Dermis microvascular lymphatic vessel endothelial cell (primary cell): ENCODE measurements at places on chromosomes 4 and X.

DNA sequence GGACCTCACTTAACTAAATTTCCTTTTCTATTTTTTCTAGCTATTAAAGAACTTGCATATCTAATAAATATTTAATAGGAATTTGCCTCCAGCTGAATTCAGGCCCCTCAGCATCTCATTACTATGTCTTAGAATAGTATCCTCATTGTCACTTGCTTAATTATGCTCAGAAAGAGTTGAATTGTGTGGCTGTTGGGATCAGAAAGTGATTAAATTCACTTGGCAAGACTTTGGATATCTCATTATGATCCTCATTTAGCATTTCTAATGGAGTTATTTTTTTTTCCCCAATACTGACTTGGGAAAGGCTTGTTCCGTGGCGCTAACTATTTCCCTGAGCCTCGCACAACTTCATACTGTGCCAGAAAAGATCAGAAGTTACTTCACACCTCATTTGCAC is 158.8 kb downstream of the IDS start:
- no peak for DNase-seq

GRCh38 chr4:29311247-29311646 is 1408.9 kb upstream of the PCDH7 start:
- peak; percentile 78 for DNase-seq

DNA sequence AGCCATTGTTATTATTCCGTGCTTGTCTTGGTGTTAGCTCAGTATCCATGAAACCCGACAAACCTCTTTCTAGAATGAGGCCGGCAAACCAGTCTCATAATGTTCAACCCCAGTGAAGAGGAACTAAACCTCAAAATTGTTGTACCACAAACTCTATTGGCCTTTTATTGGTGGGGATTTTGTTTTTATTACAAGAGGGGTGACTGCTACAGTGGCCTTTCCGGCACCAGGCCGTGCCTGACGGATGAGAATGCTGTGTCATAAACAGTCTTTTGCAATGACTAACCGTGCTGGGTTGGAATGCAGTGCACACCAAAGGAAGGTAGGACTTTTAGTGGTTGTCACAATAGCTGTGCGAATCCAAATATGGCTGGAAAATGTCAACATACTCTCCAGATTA is 60.8 kb downstream of the SHROOM2 start:
- DNase-seq, result peak; percentile 70

DNA sequence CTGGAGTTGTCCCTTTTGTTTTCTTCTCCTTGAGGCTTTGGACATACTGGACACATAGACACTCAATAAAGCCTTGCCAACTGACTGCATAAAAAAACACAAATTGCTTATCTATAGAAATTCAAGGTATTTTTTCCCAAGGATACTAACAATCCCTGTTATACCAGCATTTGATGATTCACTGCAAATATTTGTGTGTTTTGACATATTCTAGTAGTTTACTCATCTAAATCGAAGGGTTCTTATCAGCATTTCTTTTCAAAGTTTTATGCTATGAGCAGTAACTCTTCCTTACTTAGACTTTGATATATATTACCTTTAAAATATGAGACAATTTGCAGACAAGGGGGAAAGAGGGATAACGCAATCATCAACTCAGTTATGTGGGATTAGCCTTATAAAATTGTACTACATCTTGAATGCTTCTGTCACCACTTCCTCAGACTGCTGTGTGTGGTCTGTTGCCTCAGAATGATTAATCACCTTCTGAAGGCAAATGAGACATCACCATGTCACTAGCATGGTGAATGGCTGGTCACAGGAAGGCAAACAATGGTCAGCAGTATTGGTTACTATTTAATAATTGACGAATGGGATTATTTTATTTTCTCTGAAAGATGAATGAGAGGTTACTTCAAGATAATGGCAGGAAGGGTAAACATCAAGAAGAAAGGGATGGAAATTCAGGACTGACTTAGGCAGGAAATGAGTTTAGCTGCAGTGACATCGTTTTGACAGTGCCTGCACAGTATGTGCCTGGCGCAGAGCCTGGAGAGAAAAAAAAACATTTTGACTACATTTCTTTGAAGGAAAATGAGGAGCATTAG is 544.3 kb upstream of the CNKSR2 start:
- DNase-seq, result no peak

GRCh38 chrX:104721854-104722253 is 155.9 kb downstream of the IL1RAPL2 start:
- no peak for DNase-seq

DNA sequence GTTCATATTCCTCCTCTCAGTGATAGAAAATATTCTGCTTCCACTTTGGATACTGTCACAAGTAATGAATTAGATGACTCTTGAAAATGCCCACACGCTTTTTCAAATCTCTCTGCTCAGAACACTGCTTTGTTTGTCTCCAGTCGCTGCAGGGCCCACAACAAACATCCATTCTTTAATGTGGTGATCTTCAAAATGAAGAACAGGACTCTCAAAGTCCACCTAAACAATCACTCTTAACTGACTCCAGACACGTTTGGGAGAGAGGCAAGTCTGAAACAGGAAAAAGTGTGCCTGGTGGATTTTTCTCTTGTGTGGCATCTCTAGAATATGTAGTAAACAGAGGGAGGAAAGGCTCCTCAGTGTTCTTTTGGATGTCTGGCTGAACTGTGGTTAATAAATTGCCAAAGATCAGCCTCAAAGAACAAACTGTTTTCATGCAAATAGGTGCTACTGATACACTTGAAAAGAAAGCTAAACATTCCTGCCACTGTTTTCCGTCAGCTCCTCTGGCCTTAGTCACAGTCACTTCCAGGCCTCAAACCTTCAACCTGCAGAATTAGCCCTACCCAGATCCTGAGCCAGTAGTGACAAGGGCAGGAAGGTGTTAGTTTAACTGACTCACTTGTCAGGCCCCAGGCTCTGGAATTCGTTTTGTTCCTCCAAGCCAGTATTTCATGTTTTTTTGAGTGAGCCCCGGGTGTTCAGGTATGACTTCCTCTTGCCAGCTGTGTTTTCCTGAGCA is 259.6 kb upstream of the GPC4 start:
- no peak for DNase-seq

- DNase-seq, result no peak
These were observed 150.7 kb upstream of the SFRP2 start for GRCh38 chr4:153939570-153939969.

DNA sequence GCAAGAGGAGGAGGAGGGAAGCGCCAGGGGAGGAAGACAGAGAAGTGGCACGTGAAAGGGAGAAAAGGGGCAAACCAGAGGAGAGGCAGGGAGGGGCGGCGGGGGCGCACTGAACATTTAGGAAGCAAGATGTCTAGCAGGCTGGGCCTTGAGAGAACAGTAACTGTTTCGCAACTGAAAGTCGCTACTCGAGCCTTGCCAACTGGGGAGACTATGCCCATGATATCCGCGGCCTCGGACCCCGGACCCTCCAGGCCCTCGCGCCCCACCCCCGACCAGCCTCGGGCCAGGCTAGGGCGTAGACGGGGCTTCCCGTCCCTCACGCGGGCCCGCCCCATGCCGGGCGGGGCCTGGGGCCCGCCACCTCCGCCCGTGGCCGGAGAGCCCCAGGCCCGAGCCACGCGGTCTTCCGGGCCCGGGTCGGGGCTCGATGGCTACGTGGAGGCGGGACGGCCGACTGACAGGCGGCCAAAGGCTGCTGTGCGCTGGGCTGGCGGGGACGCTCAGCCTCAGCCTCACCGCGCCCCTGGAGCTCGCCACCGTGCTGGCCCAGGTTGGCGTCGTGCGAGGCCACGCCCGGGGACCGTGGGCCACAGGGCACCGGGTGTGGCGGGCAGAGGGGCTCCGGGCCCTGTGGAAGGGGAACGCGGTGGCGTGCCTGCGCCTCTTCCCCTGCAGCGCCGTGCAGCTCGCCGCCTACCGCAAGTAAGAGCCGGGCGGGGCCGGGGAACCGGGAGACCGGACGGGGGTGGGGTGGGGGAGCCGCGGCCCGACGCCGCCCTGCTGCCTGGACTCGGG is at the start of gene SLC25A43:
SLC25A43 (plus strand) TSS at position 363 of the 798 bp plus-strand sequence; CDS start at position 431, 68 bp downstream.
- DNase-seq, result peak; percentile 52

DNA sequence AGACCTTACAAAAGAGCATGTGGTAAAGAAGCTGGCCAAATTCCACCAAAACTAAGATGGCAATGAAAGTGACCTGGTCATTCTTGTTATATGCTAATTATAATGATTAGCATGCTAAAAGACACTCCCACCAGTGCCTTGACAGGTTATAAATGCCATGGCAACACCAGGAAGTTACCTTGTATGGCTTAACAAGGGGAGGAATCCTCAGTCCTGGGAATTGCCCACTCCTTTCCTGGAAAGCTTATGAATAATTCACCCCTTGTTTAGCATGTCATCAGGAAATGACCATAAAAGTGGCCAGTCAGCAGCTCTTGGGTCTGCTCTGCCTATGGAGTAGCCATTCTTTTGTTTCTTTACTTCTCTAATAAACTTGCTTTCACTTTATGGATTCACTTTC is 87.9 kb downstream of the UPRT start:
- no peak for DNase-seq

DNA sequence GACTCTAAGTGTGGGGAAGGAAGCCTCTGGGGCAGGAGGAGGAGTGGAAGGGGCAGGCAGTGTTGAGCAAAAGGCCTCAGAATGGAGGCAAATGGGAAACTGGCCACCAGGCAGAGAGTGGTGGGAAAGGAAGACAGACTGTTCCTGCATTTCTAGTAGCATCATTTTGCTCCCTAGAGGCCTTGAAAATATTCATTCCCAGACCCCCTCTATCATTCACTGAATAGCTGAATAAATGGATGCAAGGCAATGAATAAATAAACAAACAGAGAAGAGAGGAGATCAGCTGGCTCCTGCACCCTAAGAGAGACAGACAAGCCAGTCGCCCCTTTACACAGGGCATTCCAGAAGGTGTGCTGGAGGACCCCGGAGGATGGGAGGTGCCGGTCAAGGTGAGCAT is 511.9 kb downstream of the BCOR start:
- DNase-seq, result no peak

DNA sequence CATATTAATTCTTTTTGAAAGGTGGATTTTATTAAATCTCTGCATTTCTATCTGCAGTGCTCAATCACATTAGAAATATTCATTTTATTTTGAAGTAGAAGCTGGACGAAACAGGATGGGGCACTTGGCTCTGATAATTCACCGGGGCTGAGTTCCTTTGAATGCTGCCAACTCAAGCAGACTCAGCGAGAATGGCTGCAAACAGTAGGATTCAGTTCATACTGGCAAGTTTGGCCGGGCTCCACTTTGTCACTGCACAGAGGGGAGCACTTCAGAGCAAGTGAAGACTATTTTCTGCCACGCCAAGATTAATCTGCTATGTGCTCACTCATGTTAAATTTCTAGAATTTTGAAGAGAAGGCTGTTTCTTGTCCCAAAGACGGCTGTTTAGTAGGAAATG is 30.7 kb upstream of the KLHL8 start:
- DNase-seq, result peak; percentile 19

GRCh38 chr4:67048530-67048929 is 496.8 kb downstream of the CENPC start:
- DNase-seq, result no peak

DNA sequence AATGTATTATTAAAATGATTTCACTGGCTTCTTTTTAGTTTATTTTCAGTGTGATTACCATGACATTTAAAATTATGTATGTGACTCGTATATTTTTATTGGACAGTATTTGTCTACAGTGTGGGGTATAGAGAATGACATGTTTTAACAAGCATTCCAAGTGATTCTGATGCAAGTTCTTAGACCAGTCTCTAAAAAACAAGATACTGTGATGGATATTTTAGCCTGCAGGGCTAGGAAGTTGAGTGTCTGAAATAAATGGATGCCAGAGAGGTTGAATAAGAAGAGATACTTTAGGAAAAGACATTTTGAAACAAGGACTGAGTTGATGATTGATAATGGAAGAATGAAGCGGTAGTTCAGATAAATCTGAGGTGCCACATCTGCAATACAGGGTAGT is 3.5 kb upstream of the MAD2L1 start:
- DNase-seq, result no peak

GRCh38 chr4:80471756-80472155 is 136.2 kb downstream of the CFAP299 start:
- DNase-seq, result no peak

DNA sequence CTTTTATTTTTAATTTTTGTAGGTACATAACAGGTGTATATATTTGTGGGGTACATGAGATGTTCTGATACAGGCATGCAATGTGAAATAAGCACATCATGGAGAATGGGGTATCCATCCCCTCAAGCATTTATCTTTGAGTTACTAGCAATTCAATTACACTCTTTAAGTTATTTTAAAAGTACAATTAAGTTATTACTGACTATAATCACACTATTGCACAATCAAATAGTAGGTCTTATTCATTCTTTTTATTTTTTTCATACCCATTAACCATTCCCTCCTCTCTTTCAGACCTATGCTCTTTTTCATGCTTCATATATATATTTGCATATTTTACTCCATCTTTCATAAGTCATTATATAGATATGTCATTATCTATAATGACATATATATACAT is 93.3 kb downstream of the MAGEB5 start:
- DNase-seq, result no peak

GRCh38 chr4:3729188-3729881 is 36.9 kb upstream of the ADRA2C start:
- no peak for DNase-seq

DNA sequence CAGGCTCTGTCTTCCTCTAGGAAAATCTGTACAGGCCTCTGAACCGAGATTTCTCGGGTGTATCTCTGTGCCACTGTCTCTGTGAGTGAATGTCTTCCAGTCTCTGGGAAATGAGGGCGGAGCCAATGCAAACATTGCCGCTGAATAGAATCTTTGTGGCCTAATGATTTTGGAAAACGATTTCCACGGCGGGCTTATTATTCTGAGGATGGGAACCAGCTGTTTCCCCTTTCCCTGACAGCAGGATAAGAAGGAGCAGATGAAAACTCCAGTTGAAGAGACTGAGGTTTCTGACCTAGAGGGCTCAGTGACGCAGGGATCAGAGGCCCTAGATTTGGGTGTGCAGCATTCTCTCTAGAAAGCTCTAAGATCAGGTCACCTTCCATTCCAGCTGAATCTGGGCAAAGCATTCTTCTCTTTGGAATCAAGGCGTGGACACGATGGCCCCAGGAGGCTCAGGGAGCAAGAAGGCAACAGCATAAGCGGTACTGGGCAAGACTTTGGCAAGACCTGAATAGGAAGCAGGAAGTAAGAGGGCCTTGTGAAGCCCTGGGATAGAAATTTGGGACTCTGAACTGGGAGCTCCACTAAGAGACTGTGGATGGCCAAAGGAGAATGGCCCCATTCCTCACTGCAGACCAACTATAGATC is 47.3 kb downstream of the PJA1 start:
- no peak for DNase-seq

GRCh38 chr4:20255823-20256222 is 4.1 kb downstream of the SLIT2 start:
- DNase-seq, result no peak

GRCh38 chr4:106287353-106287969 is 28.5 kb downstream of the TBCK start:
- DNase-seq, result peak; percentile 92
